ENCODE measurements at places on chromosomes 3 and 15. TPM values are rescaled to one million over a fixed set of nuclear protein-coding genes. Genes with fewer than 3 reads are reported as not detected.

DNA sequence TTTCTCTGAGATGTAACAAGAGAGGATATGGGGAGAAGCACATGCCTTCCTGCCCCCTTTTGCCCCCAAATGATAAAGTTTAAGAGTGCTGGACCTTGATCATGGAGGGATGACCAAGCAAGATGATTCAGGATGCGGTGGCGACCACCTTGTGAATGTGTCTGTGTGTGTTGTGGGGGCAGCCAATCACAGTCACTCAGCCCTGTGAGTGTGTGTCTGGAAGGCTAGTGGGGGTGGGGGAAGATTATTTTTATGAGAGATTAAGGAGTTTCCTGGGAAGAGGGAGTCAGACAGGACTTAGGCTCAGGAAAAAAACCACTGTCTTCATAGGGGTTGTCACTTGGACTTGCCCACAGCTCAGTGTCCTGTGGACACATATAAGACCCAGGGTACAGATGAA lies 57.8 kb upstream of the KY start:
- DNase-seq = no peak

DNA sequence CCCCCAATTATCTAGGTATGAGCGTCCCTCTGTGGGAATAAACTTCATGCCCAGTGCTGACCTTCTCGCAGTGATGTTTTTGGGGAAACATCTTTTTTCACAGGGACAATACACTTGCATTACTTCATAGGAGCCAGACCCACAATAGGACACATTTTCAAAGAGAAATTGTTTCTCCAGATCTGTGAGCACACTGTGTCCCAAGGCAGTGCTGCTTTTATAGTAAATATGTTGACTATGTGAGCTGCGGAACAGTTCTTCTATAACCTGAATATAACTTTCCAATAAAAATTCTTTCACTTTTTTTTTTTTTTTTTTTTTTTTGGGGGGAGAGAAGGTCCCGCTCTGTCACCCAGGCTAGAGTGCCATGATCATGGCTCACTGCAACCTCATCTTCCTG lies 17.4 kb upstream of the THSD4 start:
- no peak for DNase-seq

DNA sequence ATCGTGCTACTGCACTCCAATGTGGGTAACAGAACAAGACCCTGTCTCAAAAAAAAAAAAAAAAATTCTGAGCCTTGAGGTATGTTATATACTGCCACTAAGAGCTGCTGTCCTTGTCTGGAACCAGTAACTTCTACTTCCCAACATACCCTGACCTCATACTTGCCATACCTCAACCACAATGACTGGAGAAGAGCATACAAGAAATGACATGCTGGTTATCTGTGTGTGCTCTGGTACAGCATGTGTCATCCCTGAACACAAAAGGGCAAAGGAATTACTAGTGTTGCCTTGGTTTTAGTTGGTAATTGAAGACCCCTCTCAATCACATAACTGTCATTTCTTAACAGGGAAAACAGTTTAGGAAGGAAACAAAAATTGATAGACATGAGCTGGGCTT lies 54.5 kb downstream of the MRPS25 start:
- no peak for DNase-seq

DNA sequence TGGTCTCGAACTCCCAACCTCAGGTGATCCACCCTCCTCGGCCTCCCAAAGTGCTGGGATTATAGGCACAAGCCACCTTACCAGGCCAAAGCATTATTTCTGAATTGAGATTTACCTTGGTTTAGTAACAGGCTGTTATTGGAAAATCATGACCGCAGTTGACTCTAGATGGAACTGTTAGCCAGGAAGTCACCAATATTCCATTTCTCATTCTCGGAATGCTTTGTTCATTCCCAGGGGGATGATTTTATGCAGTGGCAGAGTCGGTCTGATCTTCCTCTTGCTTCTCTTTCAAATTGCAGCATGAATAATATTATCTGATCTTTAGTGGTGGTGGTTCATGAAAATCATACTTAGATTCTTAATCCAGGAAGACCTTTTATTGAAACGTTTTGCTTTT lies 195.5 kb upstream of the MBNL1 start:
- no peak for DNase-seq

- no peak for DNase-seq
Observed at GRCh38 chr3:50600141-50600753, 11.3 kb downstream of the CISH start.

GRCh38 chr3:107523289-107523538 lies 452 bp downstream of the BBX start:
- DNase-seq = peak; percentile 66

Gene ASB14
- polyA plus RNA-seq = 0.55 TPM

DNA sequence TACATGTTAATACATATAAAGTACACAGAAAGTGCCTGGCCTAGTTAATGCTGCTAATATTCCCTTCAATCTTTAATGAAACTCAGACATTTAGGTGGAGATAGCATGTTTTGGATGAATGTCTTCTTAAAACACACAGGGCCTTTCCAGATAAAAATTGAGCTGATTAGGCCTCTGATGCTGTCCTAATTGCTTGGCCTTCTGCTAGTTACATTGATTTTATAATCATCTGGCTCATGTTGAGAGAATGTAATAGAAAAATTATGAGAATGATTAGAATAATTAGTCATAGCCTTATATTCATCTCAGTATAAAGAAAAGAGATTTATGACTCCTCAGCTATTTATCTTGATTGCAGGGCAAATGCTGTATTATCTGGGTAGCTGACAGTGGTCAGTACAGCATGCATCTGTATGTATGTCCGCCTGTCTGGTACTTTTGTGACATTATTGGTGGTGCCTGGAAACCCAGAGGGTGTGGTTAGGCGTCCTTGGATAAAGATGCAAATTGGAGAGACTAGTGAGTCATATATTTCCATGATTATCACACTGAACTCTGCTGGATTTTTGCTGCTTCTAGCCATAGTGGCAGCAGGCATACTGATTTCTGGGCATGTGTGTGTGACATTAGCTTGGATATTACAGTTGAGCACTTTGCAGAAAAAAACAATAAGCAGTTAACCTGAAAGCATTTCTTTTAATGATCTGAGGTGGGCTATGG lies 120.8 kb downstream of the FEZF2 start:
- no peak for DNase-seq

DNA sequence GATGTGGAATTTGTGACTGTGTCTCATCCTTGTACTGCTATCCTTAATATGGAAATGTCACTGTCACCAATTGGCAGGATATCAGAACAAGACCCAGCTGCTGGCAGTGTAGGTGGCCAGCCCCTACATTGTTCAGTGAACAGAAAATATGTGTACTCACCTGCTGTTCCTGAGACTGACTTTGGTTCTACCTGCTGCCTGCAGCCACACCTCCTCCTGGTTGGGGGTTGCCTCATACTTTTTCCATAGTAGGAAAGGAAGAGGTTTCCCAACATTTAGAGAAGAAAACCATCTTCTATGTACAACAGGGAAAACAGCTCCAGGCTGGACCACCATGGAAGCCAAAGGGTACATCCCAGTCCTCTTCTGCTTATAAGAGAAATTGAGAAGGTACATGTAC lies 35.9 kb downstream of the SLC12A1 start:
- DNase-seq = no peak

GRCh38 chr15:65404186-65404872 lies 18.4 kb downstream of the IGDCC4 start:
- no peak for DNase-seq

- DNase-seq = no peak
Observed at GRCh38 chr3:171687581-171687980, 122.7 kb downstream of the PLD1 start.
